ENCODE measurements at places on chromosomes 6 and 20.

- DNase-seq, result no peak
Measured at GRCh38 chr6:169810066-169810989, 58.9 kb downstream of the ERMARD start.

DNA sequence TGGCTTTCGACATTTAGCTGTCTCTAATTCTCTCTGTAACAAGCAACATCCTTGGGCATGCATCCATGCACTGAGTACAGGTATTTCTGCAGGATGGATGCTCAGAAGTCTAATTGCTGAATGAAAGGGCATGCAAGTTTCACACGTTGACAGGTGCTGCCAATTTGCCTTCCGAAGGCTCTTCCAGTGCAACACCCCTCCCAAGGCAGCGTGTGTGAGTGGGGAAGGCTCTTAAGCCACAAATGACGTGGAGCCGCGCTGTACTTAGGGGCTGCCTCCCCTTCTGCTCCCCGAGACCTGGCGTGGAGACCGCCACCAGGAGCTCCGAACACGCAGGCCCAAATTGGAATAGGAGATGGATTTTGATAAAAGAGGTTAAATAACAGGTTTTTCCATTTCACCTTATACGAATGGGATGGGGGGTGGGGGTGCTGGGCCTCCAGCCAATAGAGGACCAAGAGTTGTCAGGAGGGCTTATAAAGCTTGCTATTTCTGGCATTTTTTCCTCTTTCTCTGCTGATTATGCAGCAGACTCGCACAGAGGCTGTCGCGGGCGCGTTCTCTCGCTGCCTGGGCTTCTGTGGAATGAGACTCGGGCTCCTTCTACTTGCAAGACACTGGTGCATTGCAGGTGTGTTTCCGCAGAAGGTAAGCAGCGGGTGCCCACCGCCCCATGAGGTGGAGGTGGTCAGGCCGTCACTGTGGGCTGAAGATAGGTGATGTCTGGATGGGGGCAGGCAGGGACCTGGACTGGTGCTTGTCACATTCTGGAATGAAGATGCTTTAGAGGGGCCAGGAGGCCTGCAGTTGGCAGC, 30.9 kb downstream of the TOX2 start:
- DNase-seq, result no peak

DNA sequence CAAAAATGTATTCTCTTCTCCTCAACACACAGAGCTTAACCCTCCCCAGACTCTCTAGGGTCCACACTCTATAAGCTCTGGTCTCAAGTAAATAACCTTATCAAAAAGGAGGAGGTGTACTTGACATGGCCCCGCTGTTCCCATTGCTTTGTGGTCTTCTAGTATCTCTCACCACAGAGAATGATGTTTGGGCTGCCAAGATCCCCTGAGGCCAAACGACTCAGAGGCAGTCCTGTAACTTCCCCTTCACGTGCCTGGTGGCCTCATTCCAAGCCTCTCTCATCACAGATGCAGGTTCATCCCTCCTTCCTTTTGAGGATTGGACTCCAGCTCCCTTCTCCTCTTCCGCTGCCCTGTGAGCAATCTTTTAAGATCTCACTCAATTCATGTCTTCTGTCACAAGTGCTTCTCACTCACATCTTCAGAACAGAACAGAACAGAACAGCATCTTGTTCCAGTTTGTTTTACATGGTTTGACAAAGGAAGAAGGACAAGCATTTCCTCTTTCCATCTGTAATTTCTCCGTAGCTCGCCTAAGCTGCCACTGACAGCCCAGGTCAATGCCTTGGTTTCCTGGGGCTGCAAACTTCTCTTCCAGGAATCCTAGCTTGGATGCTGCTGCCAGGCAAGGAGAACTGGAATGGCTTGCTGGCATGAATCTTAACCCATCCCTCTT, 541.5 kb downstream of the CD83 start:
- peak; percentile 12 for DNase-seq

DNA sequence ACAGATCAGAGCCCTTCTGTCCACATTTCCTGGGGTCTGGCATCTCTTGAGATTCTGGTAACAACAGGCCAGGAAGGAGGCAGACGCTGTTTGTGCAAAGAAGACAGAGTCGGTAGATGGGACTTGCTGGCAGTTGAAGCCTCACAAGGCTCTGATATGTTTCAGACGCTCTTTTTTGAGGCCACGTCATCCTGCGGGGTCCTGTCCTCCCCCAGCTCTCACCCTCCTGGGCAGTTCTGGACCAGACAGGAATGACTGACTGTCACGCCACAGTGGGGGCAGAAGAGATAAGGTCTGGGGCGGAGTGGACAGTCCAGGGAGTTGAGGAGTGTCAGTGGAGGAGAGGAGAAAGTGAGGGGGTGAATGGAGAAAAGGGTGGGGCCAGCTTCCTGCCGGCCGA, 87.1 kb upstream of the SULF2 start:
- no peak for DNase-seq

GRCh38 chr6:4347877-4348276, 212.5 kb upstream of the ECI2 start:
- no peak for DNase-seq

GRCh38 chr6:35188886-35189285, 24.9 kb upstream of the SCUBE3 start:
- DNase-seq, result no peak

- peak; percentile 34 for DNase-seq
Measured at GRCh38 chr6:73983367-73983766, 287.4 kb downstream of the CD109 start.

DNA sequence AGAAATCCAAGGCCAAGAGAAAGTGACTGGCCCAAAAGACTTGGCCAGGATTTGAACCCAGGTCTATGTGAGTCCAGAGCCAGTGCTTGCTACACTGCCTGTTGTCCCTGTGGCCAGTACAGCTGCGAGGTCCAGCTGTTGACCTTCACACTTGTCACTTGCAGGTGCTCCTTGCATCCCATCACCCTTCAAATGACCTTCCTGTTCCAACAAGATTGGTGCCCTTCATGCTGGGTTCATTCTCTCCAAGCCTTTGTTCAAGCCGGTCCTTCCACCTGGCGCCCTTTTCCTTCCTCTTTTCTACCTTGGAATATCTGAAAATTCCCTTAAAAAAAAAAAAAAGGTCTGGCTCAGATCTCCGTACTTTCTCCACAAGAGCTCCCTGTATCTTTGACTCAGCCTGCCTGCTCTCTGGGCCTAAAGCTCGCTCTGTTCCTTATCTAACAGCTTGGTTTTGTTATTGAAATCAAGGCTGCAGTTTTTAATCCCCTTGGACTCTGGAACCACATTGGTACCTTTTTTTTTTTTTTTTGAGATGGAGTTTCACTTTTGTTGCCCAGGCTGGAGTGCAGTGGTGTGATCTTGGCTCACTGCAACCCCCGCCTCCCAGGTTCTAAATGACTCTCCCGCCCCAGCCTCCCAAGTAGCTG, 22.2 kb upstream of the MRPS18A start:
- no peak for DNase-seq

- DNase-seq, result peak; percentile 75
Measured at GRCh38 chr6:133764008-133764753, 124.7 kb upstream of the TCF21 start.

All from adipocyte (in vitro differentiated cells).